ENCODE measurements at places on chromosomes 16 and 17.

DNA sequence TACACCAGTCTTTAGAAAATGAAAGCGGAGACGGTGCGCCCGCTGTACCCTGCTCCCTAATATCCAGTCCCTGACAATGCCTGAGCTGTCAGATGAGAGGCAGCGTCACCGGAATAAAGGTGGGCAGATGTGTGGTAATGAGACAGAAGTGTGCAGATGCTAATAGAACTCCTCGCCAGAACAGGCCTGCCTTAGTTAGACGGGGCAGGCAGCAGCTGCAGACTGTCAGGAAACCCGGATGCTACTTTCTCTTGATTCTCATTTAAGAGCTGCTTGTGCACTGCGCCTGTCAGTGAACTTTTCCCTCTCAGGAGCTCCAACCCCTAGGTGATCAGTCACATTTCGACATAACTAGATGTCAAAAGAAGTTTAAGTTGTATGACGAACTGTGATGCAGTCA lies 221.8 kb upstream of the IRX3 start:
- DNase-seq = no peak

DNA sequence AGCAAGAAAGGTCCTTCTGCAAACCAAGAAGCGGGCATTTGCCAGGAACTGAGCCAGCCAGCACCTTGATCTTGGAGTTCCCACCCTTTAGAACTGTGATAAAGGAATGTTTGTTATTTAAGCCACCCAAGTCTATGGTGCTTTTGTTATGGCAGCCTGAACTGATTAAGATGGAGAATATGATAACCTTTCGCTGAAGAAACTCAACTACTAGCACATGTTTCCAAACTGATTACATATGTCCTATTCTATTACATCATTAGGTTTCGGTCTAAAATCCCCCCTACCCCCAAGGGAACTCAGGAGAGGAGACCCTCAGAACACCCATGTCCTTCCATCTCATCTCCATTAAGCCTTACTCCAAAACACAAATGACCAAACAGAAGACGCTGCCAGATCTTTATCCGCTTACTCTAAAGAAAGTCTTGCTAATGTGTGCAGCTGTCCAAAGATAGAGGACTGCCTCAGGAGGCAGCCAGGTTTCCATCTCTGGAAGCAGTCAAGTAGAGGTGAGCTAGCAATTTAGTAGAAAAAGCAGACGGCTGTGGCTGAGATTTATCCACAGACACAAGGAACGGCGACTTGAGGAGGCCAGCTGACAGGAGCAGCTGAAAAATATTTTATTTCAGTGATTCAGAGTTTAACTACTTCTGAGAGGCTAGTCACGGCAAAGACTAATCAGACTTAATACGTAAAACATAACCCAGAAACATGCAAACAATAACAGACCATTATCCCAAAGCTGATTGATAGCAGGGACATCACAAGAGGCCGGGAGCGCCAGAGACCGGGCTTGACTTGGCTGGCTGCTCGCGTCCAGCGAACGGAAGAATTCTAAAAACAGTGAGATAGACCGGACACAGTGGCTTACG lies 611.4 kb upstream of the CDH5 start:
- DNase-seq = no peak

- DNase-seq = no peak
These were observed 963 bp upstream of the APRT start for GRCh38 chr16:88812513-88813268.

- peak; percentile 52 for DNase-seq
These were observed 164.0 kb downstream of the LAT start for GRCh38 chr16:29148867-29149272.

DNA sequence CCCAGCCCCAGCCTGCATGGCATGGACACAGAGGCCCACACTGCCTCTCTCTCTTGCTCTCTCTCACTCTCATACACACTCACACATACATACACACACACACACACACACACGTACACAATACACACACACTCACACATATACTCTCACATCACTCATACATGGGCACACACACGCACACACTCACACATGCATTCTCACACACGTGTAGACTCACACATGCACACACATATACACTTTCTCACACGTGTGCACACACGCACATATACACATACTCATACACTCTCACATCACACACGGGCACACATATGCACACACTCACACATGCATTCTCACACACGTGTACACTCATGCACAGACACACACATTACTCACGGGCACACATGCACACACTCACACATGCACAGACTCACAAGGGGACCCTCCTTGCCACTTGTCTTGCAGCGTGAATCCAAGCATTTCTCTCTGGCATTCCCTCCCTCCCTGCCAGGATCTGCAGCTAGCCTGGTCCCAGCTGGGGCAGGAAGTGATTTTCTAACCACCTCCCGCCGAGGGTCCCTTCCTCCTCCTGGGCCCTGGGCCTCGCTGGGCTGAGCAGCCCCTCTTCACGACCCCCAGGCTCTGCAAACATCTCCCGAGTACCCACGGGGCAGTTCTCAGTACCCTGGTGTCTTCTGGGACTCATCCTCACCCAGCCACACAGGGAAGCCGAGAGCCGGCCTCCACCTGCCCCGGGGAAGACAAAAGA lies 37.5 kb downstream of the IL21R start:
- DNase-seq = no peak

- DNase-seq = no peak
These were observed 278.8 kb downstream of the HS3ST3B1 start for GRCh38 chr17:14579716-14580115.

DNA sequence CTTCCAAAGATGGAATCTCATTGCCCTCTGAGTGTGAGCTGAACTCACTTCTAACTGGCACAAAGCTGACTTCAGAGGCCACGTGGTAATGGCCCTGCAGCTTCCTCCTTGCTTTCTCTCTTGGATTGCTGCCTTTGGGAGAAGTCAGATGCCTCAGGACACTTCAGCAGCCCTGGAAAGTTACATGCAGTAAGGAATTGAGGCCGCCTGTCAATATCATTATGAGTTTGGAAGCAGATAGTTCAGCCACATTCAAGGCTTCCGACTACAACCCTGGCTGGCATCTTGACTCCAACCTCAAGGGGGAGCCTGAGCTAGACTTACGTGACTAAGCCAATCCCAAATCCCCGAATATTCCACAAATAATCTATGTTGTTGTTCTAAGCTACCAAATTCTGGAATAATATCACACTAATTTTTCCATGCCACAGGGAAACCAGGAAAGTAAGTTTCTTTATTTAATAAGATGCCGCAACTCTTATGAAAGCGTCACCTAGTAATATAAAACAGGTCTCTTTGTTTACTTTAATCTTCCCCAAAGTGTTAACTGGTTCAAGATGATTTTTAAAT lies 13.6 kb downstream of the CEP20 start:
- no peak for DNase-seq

DNA sequence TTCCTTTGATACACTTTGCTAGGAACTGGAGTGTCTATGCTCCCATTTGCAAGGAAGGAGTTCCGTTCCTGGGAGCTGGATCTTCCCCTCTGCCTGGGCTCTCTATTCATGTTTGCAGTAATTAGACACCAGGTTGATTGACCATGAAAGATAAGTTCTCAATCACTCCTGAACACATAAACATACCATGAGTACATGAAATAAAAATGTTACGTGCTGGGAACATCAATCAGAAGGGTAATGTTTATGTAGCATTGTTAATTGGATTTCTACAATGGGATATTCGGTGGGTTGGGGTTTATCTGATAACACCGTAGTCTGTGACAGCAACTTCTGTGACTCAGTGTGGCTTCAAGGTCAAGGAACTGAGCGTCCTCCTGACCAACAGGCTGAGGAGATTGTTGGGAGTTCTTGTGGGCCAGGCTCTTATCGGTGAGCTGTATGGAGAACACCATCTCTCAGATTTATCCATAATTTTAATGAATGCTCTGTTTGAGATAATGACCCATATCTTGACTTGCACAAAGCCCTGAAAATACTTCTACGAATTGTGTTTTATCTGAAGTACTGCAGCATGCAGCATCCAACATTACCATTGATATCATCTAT lies 136.4 kb downstream of the NPIPB5 start:
- DNase-seq = no peak

GRCh38 chr16:49340466-49340865 lies 33.1 kb upstream of the C16orf78 start:
- DNase-seq = no peak
